Left hindlimb (tissue), 1 donor: ENCODE measurements at places on chromosomes 12 and 14.
A peak's percentile ranks its signal among the peaks of the same experiment; 100 is the strongest.

GRCh38 chr12:31206038-31206670 is 119.8 kb downstream of the SINHCAF start:
- no peak for DNase-seq

GRCh38 chr12:104313568-104314241 is 10.2 kb downstream of the EID3 start:
- no peak for DNase-seq

GRCh38 chr12:97005646-97006045 is 98.6 kb downstream of the NEDD1 start:
- DNase-seq: no peak

DNA sequence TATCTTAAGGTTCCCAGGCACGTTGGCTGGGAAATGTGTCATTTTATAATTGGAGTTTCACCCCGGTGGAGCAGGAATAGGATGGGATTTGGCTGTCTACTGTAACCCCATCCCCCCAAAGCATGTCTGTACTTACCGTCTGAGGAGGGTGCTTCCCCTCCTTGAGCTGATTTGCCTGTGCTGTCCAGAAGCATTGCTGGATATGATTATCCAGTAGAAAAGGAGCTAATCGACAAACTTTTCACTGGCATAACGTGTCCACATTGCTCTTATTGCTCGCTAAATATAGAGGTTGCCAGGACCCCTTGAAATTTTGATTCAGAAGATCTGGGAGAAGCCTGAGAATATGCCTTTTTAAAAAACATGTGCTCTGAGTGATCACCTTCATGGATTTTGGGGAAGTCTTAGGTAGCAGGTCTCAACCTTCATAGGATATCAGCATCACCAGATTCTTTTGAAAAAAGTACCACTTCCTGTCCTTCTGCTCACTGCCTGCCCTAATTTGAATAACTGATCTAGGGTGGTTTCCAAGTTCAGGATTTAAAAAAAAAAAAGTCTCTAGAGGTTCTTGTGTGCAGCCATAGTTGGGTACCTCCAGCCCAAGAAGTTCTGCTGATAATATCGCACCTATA is 80.4 kb upstream of the KCNA1 start:
- DNase-seq: no peak

DNA sequence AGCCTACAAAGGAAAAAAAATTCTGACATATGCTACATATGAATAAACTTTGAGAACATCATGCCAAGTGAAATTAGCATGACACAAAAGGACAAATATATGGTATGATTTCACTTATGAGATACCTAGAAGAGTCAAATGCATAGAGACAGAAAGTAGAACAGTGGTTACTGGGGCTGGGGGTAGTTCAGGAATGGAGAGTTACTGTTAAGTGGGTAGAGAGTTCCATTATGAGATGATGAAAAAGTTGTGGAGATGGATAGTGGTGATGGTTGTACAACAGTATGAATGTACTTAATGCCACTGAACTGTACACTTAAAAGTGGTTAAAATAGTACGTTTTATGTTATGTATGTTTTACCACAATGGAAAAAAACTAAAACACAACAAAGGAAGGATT is 92.3 kb downstream of the SCAF11 start:
- no peak for DNase-seq

DNA sequence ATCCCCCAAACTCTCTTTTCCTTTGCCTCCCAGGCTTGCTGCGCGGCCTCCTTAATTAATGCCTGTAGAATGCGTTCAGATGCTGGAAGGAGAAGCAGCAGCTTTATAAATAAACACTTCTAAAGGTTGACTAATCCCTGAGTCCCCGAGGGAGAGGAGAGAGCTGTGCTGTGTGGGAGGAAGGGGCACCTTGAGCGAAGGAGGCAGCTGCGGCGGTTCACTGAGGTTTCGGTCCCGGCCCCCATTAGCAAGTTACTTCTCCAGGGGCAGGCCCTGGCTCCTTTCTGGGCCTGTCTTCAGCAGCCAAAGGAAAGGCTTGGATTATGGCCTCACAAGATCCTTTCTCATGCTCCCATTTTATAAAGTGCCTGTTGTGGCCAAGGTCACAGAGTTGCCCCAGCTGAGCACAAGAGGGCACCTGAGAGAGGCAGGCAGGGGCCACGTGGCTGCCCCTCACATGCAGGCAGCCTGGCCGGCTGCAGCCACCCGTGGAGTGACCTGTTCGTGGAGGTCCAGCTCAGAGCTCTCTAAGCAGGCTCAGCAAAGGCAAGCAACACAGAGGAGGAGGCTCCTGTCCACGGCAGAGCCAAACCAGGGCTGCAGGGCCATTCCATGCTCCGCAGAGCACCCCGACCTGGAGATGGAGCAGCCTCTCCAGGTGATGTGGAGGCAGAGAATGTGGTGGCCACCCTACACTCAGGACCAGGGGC is 15.0 kb upstream of the CACNA2D4 start:
- DNase-seq: peak; percentile 28

DNA sequence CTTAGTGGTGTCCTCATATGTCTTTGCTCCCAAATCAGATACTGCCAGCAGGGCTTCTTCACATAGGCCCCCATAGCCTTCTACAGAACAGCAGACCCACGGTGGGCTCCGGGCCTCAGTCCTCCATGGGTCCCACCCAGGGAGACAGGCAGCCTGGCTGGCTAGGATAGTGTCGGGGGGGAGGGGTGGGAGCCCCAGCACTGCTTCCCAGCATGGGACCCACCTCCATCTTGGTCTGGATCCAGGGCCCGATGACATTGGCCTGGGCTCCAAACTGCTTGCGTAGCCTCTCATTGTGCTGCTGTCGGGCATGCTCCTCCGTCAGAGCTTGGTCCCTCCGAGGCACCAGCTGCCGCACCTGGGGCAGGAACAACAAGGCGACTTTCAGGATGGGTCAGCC is 89.4 kb upstream of the ZFP36L1 start:
- DNase-seq: no peak

GRCh38 chr12:54364413-54364812 is at the start of gene GPR84:
GPR84 (minus strand) TSS chr12:54364486; CDS start chr12:54363851, 635 bp downstream.
- no peak for DNase-seq

DNA sequence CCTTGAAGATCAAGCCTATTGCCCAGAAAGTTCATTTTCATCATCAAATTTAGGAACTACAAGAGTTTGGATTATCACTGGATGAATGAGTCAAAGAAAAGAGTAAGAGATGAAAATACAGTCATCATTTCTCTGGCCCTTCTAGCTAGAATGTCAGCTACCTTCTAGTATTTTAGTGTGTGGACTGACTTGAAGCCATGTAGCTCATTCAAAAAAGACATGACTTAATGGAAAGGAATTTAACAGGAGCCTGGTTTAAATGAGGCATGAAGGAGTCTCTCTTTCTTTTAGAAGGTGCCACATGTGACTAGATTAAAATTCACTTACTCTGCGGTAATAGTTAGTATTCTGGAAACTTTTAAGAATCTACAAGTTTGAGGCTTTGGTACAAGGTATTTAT is 7.1 kb downstream of the PTHLH start:
- no peak for DNase-seq

DNA sequence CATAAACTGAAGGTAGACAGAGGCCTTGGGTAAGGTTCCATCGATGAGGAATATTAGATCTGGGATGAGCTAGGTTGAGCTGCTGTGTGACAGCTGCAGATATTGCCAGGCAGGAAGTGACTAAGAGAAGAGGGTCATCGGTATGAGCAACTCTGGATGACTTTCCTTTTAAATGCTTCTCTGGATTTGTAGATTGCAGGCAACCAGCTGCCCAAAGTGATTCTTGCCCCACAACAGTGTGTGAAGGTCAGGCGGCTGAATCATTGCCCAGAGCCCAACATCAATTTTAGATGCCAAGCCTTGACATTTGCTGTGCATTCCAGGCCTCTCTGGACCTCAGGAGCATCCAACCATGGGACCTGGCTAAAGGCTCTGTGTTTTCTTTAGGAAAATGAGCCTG is 255.9 kb downstream of the DPF3 start:
- no peak for DNase-seq
